ENCODE measurements at places on chromosomes 12 and 14.

DNA sequence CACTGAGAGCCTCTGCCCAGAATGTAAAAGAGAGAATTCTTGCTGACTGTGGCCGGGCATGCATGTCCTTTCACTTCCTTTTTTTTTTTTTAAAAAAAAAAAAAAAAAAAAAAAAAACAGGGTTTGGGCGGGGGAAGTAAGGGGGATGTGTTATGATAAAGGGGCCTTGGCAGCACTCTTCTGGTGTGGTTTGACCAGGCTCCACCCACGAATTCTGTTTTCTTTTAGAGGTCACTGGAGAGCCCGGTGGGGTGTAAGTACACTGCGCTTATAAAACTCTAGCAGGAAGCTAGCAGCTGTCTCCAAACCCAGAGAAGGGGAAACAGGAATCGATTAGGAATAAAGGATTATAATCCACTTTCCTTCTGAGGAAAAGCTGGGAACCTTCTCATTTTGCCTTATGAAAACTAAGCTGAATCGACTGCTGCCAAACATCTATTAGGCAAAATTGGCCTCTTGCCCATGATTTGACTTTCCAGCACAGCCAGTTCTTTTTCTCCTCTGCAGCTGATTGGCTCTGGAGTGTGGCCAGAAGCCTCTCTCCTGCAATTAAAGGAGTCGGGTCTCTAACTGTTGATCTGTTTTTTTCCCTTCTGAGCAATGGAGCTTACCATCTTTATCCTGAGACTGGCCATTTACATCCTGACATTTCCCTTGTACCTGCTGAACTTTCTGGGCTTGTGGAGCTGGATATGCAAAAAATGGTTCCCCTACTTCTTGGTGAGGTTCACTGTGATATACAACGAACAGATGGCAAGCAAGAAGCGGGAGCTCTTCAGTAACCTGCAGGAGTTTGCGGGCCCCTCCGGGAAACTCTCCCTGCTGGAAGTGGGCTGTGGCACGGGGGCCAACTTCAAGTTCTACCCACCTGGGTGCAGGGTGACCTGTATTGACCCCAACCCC is 27.7 kb upstream of the HIGD1C start:
- DNase-seq, result peak; percentile 86

DNA sequence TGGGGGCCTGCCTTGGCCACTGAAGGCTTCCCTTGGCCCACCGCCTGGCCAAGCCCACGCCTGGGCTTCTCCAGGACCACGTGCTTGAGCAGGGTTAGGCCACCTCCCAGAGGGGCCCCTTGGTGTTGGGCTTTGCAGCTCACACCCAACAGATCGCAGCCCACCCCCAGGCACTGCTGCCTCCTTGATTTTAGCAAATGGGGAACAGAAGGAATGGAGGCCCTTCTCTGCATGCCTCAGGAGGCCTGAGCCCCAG is 23.3 kb downstream of the RAB35 start:
- no peak for DNase-seq

DNA sequence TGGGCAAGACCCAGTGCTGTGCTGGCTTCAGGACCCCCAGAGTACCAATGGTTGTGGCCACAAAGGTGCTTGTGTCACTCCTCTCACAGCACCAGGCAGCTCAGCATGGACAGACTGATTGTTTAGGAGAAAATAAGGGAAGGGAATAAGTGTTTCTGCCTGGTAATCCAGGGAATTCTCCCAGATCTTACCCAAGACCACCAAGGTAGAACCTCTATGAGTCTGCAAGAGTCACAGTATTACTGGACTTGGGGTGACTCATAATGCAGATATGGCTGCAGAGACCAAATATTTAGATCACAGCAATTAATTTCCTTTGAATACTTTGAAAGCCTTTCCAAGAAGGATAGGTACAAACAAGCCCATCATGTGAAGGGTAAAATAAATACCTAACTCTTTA is 1178.3 kb upstream of the FLRT2 start:
- DNase-seq, result no peak

DNA sequence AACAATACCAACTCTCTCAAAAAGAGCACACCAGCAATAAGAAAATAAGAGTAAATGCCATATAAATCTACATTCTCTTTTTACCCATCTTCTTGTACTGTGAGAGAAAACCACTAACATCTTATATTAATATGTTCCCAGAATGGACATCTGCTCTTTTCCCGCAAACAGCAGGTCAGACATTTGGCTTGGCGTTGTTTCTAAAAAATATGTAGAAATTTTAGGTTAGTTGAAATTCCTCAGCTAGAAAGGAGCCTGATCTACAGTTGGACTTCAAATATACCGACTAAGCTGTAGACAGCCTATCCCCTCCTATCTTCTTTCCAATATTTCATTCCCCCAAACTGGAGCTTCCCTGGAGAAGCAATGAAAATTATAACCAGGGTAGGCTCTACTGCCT is 88.7 kb downstream of the PPP2R5E start:
- DNase-seq, result no peak

- no peak for DNase-seq
Measured at GRCh38 chr12:103623716-103624115, 36.6 kb downstream of the STAB2 start.

DNA sequence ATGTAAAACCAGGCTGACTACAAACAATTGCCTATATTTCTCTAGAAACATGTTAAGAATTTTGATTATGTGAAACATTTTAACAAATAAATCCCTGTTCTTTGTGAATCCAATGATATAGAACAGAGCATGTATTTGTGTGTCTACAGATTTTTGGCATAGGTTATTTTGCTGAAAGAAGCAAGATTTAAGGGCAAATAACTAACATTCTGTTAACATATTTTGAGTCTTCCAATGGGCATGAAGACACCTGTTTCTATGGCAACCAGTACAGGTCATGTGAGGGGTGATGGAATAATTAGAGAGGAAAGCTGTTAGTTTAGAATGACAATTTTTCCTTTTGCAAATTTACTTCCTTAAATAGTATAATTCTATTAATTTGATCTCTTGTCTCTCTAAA is 8.8 kb downstream of the ART4 start:
- DNase-seq, result no peak

DNA sequence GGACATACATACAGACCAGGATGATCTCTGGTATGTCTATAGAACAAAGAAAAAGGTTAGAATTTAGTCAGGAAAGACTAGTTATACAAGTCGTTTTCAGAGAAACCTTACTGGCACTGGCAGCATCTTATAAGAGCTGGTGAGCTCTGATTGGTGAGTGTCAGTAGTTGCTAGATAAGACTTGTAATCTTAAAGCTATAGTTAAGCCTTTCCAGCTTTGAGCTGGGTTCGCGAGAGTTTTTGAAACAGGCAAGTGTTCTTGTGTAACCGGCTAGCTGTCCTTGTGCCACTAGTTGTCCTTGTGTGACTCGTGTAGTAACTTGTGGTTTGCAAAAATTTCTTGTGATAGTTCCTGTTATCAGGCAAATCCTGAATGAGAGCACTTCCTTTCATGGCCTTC is 740.9 kb downstream of the GALC start:
- DNase-seq, result no peak

DNA sequence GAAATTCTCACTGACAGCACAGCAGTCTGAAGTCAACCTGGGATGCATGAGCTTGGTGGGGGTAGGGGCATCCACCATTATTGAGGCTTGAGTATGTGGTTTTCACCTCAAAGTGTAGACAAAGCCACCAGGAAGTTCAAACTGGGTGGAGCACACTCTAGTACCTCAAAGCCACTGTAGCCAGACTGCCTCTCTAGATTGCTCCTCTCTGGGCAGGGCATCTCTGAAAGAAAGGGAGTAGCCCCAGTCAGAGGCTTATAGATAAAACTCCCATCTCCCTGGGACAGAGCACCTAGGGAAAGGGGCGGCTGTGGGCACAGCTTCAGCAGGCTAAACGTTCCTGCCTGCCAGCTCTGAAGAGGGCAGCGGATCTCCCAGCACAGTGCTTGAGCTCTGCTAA is 143.0 kb downstream of the KITLG start:
- no peak for DNase-seq

DNA sequence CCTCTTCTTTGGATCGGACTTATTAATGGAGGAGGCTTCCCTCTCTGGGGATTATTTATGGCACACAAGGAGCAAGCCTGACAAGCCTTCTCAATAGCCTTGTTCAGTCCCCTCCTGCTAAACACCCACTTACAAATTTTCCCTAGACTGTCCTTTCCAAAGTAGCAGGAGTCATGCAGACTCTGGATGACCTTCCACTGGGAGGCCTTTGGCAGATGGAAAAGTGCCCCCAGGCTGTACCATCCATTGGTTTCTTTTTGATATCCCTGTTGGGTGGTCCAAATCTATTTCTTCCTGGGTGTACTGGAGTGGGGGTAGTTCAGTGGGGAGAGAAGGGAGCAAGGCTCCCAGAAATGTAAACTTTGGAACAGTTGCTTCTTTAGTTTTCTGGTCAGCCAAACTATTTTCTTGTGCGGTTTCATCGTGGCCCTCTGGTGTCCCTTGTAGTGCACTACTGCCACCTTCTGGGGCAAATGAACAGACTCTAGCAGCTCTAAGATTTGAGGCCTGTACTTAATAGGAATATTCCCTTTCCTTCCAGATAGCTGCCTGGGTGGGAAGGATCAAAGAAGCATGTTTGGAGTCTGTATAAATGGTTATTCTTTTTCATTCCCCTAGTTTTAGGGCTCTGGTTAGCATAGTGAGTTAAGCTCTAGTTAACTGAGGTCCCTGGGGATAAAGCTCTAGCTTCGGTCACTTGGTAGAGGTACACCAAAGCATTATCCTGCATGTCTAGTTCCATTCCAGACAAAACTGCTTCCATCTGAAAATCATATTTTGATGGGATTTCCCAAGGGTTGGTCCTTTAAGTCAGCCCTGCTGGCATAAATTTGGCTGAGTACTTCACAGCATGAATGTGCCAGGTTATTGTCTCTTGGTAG is 409.5 kb downstream of the SLC6A15 start:
- DNase-seq, result peak; percentile 40

DNA sequence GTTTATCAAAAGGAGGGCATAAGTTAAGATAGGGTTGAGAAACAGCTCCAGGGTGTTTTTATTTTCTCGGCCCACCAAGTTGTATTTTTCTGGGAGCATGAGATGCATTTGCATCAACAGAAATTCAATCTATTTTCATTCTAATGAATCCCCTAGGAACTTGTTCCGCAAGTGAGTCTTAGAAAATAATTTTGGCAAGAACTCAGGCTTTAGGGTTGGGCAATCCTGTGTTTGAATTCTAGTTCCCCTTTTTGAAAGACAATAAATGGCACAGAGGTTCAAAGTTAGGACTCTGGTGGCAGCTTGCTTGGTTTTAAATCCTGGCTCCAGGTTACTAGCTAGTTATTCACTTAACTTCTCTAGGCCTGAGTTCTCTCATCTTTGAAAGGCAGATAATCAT is 23.7 kb downstream of the SLC5A8 start:
- DNase-seq, result no peak

GRCh38 chr14:35965400-35965799 is 139.3 kb downstream of the BRMS1L start:
- DNase-seq, result no peak

DNA sequence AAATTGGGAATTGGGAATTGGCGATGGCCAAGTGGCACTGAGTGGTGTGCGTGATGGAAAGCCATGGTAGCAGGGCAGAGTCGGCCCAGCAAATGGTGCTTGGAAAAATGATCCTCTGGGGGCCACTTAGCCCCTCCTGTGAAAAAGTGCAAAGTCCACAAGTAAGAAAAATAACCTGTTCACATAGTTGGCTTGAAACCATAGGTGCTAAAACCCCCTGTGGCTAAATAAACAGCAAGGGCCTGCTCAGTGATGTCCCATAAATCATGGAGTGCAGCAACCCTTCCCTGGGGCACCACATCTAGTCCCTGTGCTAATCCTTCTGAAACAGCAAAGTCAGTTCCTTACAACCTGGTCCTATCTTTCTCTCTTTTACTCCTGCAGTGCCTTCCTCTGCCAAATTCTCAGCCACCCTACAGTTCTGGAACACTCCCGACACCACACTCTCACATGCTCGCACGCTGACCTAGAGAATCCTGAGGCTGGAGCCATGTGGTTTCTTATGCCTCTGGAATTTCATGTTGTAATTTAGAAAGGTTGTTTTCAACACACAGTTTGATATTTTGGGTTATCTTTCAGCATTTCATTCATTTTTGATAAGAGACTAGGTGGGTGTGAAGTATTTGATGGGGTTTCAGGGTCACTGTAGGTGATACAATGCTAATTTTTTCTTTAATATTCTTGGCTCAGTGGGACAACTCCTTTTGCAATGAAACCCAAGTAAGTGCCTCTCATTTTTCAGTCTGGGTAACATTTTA is 123.6 kb downstream of the SMOC1 start:
- DNase-seq, result no peak

GRCh38 chr14:42523666-42524065 is 917.0 kb downstream of the LRFN5 start:
- peak; percentile 26 for DNase-seq

- no peak for DNase-seq
Measured at GRCh38 chr12:6207259-6207925, 7.2 kb downstream of the CD9 start.

DNA sequence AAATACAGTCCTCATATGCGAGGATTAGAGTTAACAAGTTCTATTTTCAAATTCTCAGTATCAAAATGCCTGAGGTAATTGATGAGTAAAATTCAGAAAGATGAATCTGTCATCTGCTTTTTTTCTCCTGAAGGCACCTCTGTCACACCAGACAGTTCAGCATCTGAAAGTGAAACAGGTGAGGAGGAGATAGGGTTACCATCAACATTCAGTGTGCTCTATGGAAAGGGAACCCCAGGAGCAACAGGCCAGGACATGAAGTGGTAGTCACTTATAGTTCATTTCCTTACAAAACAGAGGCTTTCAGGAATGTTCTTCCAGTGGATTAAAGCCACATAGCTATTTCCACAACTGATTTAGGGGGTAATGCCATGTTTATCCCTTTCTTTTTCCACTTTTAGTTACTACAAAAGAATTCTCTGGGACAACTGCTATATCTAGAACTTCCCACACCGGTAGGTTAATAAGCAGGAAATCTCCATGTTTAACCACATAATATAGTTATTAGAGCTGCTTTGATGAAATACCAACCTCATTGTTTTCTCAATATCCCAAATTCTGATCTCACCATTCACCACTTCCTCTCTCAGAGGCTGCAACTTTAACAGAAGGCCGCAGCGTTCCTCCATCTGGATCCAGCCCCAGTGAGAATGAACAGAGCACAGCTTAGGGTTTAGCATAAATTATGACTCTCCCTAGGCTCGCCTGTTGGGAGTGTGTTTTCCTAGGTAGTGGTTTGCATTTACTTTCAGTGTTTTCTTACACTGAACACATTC is 177.0 kb upstream of the CNTN1 start:
- peak; percentile 27 for DNase-seq

GRCh38 chr12:106647793-106648514 is 65.2 kb downstream of the RFX4 start:
- DNase-seq, result no peak

DNA sequence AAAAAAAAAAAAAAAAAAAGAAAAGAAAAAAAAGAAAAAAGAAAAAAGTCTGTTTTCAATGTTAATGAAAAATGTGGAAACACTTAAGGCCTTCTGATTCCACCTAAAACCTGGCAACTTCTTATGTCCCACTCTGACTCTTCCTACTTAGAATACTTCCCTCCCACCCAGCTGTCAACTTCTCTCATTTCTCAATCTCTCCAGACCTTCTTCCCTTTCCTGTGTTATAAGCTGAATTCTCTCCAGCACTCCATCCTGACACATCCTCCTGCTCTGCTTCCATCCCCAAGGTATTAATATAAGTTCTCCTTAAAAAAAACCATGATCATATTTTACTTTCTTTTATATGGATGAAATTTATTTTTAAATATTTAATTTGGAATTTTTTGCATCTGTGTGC is 20.3 kb upstream of the TMTC1 start:
- DNase-seq, result no peak

GRCh38 chr12:19837543-19837942 is 398.3 kb downstream of the AEBP2 start:
- DNase-seq, result no peak

- DNase-seq, result no peak
Measured at GRCh38 chr12:48973941-48974673, 2.6 kb upstream of the WNT10B start.

Data from NCI-H2171 (cell line).